ENCODE measurements at places on chromosomes 4 and X. TPM values are rescaled to one million over a fixed set of nuclear protein-coding genes. Genes with fewer than 3 reads are reported as not detected.

DNA sequence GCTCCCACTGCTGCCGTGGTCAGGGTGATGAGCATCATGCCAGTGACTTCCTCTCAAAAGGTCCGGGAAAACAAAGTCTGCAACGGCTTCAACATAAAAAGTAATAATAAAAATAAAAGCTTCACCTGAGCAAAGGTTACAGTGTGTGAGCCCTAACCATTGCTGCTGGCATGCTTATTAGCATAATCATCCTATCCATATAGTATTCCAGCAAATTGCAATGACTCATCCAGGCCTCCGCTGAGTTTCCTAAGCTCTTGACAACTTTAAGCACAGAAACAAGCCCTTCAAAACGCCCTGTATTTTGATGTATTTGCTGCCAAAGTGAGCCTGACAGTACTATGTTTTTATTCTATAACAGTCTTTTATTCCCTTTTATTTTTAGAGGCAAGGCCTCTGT is 100.5 kb downstream of the AASDH start:
- H3K27me3 ChIP-seq = no peaks in the 10 kb centered on the region
- DNase-seq = no peak
- peaks cover 4% of the 10 kb centered on the region for H3K36me3 ChIP-seq
- no peak overlapping the region for H3K4me3 ChIP-seq
- no peak overlapping the region for H3K27ac ChIP-seq
- H3K4me1 ChIP-seq = no peaks in the 10 kb centered on the region

- H3K27ac ChIP-seq = no peak overlapping the region
- DNase-seq = no peak
- H3K36me3 ChIP-seq = no peaks in the 10 kb centered on the region
- H3K4me3 ChIP-seq = no peak overlapping the region
- peaks cover 22% of the 10 kb centered on the region for H3K4me1 ChIP-seq
Observed at GRCh38 chrX:19883878-19884277, 3.5 kb downstream of the SH3KBP1 start.

GRCh38 chr4:91448668-91449330 is 855.0 kb upstream of the GRID2 start:
- H3K36me3 ChIP-seq = no peaks in the 10 kb centered on the region
- no peaks in the 10 kb centered on the region for H3K27me3 ChIP-seq
- no peak for DNase-seq
- no peak overlapping the region for H3K4me3 ChIP-seq

PASD1 gene
- not detected for total RNA-seq

DNA sequence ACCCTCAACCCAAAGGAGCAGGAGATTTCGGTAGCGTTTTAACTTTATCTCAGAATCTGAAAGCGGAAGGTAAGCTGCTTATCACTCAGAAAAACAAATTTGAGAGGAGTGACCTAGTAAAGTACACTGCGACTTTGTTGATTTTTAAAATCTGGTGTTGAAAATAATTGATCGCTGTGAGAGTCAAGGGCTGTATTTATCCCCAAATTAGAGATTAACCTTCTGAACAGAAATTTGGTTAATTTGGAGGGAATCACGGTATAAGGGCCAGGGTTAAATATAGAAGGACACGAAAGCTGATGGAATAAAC is 212 bp downstream of the CLCN4 start:
- H3K27me3 ChIP-seq = no peaks in the 10 kb centered on the region
- no peaks in the 10 kb centered on the region for H3K36me3 ChIP-seq
- peak overlapping the region; percentile 62 for H3K4me3 ChIP-seq
- DNase-seq = no peak
- H3K27ac ChIP-seq = peak overlapping the region; percentile 82

RBM3 gene
- total RNA-seq = 298 TPM

GRCh38 chr4:26746802-26747213 is 113.8 kb upstream of the STIM2 start:
- no peaks in the 10 kb centered on the region for H3K27me3 ChIP-seq
- DNase-seq = no peak
- no peaks in the 10 kb centered on the region for H3K4me1 ChIP-seq

DNA sequence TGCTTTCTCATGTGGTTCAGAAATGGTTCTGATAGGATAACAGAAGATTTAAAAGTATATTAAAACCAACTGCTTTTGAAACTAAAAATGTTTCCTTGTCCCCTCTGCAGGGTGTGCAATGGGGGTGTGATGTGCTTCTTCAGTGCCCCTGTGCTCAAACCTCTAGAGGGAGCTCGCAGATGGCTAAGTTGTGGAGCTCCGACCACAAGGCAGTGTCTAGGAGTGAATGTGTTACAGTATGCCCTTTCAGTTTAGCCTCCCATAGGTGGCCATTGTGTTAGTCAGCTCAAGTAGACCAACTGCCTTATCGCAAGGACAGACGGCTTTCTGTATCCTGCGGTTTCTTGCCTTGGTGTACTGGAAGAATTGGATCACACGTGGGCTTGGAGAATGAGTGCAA is 130.5 kb downstream of the TENT5D start:
- no peaks in the 10 kb centered on the region for H3K27me3 ChIP-seq
- H3K4me1 ChIP-seq = no peaks in the 10 kb centered on the region
- no peak overlapping the region for H3K27ac ChIP-seq
- no peak for DNase-seq
- H3K36me3 ChIP-seq = no peaks in the 10 kb centered on the region
- no peak overlapping the region for H3K4me3 ChIP-seq

- no peak for DNase-seq
- peak overlapping the region; percentile 8 for H3K27ac ChIP-seq
- peaks cover 11% of the 10 kb centered on the region for H3K36me3 ChIP-seq
- H3K4me3 ChIP-seq = peak overlapping the region; percentile 92
- peaks cover 42% of the 10 kb centered on the region for H3K27me3 ChIP-seq
Observed at GRCh38 chr4:4859799-4860599, 534 bp downstream of the MSX1 start.

DNA sequence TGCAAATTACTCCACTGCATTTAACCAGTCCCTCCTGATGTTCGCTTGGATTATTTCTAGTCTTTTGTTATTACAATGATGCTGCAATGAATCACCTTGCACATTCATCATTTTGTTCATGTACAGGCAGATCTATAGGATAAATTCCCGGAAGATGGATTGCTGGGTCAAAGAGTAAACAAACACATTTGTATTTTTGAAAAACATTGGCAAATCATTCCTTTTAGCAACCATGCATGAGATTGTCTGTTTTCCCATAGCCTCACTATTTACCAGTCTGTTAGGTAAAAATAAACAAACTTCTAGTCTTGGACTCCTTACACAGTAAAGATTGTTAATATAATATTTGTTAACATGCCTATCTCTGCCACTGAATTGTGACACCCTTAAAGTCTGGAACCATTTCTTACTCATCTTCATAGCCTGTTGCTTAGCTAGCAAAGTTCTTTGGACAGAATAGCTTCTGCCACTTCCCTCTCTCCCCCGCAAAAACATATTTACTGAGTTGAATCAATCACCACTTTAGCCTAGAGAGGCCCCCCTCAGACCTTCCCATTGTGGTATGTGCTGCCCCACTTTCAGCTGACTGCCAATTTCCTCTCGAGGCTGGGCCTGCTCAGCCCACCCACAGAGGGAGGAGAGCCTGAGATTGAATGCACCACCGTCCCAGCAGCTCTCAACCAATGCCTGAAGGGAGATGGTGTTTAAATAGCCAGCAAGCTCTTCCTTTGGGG is 108.4 kb upstream of the ATXN3L start:
- H3K27me3 ChIP-seq = no peaks in the 10 kb centered on the region
- no peak overlapping the region for H3K4me3 ChIP-seq
- H3K27ac ChIP-seq = peak overlapping the region; percentile 81
- peaks cover 39% of the 10 kb centered on the region for H3K4me1 ChIP-seq
- no peaks in the 10 kb centered on the region for H3K36me3 ChIP-seq

- H3K27ac ChIP-seq = no peak overlapping the region
- H3K27me3 ChIP-seq = no peaks in the 10 kb centered on the region
- no peaks in the 10 kb centered on the region for H3K36me3 ChIP-seq
- no peak for DNase-seq
- H3K4me3 ChIP-seq = no peak overlapping the region
Observed at GRCh38 chrX:11406109-11406765, 113.0 kb downstream of the AMELX start.

CSN1S1 gene
- not detected for total RNA-seq

GUCY2F gene
- not detected for total RNA-seq

CDKL2 gene
- 5.0 TPM for total RNA-seq

- peak within 1 kb of the TSS; percentile 90 for H3K4me3 ChIP-seq
- DNase-seq = peak; percentile 95
Observed at GRCh38 chrX:71283403-71284143, at the start of gene NONO. TSS of gene NONO (plus strand) at chrX:71283635. CDS start at chrX:71290638, 7,003 bp downstream.

- H3K27ac ChIP-seq = no peak overlapping the region
- no peaks in the 10 kb centered on the region for H3K4me1 ChIP-seq
- no peak for DNase-seq
Observed at GRCh38 chr4:68209003-68209402, 36.5 kb downstream of the TMPRSS11B start.

- no peaks in the 10 kb centered on the region for H3K36me3 ChIP-seq
- H3K4me3 ChIP-seq = peak overlapping the region; percentile 16
- H3K27me3 ChIP-seq = no peaks in the 10 kb centered on the region
Observed at GRCh38 chrX:119763181-119763580, 4.8 kb downstream of the SOWAHD start.

DNA sequence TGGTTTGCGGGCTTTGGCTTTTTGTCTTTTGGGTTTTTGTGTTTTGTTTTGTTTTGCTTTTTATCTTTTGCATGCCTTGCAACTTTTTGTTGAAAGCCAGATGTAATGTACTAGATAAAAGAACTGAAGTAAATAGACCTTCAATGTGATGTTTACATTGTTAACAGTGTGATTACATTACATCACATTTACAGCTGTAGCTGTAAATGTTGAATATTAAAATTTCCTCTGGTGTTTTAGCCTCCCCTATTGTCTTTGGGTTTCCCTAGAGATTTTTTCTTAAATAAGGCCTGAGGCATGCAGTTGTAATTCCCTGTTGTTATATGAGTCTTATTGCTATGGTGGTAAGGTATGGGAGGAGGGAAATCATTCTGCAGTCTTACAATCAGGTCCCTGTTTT is 275.0 kb downstream of the PARM1 start:
- H3K4me3 ChIP-seq = no peak overlapping the region
- H3K4me1 ChIP-seq = no peaks in the 10 kb centered on the region
- peaks cover under 1% of the 10 kb centered on the region for H3K27me3 ChIP-seq
- no peak overlapping the region for H3K27ac ChIP-seq
- no peak for DNase-seq

SPP1 gene
- 6.5 TPM for total RNA-seq

DNA sequence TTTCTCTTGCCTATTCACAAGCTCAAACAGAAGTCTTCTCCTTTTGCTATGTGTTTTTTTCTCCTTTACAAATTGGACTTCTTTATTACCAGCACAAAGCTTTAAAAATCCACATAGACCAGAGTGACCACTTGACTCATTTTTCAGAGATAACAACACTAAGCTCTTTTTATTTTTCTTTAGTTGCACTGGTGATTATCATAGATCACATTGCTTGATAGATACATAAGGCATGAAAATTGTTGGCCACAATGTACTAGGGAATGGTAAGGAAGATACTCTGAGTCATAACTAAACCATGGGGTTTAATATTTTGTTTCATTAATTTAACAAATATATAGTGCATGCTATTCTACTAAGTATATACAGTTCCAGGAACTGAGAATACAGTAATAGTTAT is 159.0 kb downstream of the GASK1B start:
- no peaks in the 10 kb centered on the region for H3K27me3 ChIP-seq
- DNase-seq = no peak
- H3K36me3 ChIP-seq = peaks cover 1% of the 10 kb centered on the region
- H3K4me1 ChIP-seq = peaks cover 60% of the 10 kb centered on the region
- H3K4me3 ChIP-seq = no peak overlapping the region

DNA sequence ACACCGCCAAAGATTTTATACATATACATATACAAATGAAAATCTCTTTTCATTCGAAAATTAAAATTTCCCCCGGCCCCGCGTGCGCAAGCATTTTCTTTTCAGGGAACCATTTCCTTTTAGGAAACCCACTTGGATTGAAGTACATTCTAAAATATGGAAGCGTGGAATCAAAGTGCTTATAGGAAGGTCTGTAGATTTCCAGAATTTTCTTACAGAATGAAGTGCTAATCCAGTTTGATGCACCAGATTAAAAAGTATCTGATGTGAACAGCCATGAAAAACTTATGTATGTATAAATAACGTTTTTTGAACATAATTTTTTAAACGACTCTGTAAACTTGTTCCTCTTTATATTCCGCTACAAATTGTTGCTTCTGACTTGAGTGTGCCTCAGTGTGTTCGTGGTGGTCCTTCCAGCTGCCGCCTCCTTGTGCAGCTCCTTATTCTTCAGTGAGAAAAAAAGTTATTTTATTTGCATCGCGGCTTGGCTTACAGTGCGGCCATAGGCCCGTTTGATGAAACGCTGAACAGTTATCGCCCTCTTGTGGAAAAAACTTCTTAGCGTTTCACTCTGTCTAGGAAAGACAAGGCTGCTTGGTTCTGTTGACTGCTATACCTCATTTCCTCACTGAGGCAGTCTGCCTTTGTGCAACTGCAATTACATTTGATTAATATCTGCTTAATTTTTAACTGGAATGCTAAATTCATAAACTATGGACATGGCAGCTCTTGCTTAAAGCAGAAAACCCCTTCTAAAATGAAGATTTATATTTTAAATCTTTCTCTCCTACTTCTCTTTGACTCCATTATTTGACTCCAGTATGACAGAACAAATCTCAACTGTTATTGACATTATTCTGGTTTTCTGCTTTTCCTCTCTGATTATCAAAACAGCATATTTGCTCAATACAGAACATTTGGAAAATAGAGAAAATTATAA is 4.7 kb upstream of the NKX6-1 start:
- no peak overlapping the region for H3K27ac ChIP-seq
- no peak for DNase-seq
- peaks cover 11% of the 10 kb centered on the region for H3K4me1 ChIP-seq
- no peaks in the 10 kb centered on the region for H3K36me3 ChIP-seq

DNA sequence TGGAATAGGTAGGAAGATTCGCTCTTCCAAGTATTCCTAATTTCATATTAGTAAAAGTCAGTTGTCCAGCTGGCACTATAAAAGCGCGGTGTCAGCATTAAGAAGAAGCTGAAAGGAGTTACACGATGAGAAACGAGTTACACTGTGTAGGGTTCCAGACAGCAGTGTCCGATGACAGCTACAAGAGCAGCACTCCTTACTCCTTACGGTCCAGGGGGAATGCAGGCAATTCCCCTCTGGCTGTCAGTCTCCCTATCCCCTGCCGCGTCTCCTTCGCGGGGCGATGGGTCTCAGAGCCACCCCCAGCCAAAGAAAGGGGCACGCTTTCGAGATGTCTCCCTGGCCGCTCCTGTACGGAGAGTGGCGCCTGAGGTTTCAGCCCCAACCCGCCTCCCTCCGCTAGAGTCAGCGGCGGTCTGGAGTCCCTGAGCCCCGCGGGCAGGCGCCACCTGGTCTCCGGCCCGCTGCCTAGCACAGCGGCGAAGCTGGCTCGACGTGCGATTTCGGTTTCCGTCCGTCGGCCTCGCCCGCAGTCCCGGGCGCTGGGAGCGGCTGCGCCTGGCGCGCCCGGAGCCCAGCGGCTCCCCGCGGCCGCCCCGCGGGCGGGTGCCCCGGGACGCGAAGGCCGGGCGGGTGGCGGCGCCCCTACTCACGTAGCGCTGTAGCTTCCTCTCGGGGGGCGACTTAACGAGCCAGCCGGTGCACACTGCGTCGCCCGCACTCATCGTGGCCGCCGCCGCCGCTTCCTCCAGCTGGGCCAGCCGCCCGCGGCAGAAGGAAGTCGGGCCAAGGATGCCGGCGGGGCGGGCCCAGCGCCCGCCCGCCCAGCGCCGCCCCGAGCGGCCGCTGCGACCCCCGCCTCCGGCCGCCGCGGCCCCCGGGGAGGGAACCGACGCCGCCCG is at the start of gene GAB3:
GAB3 (minus strand) TSS at position 777 of the 902 bp plus-strand sequence; CDS start at position 725, 52 bp downstream.
- H3K27ac ChIP-seq = no peak within 1 kb of the TSS
- H3K4me1 ChIP-seq = peaks cover 4% of the 10 kb centered on the region
- peaks cover 8% of the 10 kb centered on the region for H3K27me3 ChIP-seq
- no peaks in the 10 kb centered on the region for H3K36me3 ChIP-seq
